GDM1 (cell line): ENCODE measurements at places on chromosomes 3 and 15.

DNA sequence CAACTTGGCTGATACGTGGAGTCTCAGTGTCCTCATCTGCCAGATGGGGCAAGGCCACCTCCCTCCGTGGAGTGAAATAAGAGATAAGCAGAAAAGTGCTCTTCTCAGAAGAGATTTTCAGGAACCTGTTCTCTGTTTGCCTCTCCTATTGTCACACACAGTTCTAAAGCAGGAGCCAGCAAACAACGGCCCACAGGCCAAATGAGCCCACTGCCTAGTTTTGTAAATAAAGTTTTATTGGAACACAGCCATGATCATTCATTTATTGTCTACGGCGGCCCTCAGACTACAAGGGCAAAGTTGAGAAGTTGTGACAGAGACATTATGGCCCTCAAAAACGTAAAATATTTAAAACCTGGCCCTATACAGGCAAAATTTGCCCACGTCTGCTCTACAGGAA is 256.8 kb upstream of the IGF1R start:
- DNase-seq = no peak

- no peak for DNase-seq
These were observed at the start of gene GABRB3 for GRCh38 chr15:26772154-26773066. TSS of gene GABRB3 (minus strand) at chr15:26773066.

GRCh38 chr3:138945709-138946662 is 951 bp downstream of the FOXL2 start:
- DNase-seq = no peak

- DNase-seq = no peak
These were observed 39.4 kb upstream of the IDH2 start for GRCh38 chr15:90141646-90142045.

DNA sequence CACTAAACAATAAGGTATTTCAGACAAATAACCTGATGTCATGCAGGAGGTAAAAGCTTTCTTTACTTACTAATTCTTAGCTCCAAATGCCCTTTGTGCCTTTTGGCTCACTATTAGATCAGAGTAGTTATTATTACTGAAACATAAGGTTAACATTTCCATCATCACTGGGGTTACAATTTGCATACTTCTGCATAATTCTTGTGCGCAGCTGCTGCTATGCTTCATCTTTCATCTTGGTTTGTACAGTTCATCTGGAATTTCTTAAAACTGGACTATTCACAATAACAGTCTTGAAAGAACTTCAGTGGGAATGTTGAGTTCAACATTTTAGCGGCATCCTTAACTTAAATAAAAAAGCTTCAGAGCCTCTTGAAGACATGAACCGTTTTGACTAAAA is 383.2 kb upstream of the ADAMTS9 start:
- DNase-seq = no peak

DNA sequence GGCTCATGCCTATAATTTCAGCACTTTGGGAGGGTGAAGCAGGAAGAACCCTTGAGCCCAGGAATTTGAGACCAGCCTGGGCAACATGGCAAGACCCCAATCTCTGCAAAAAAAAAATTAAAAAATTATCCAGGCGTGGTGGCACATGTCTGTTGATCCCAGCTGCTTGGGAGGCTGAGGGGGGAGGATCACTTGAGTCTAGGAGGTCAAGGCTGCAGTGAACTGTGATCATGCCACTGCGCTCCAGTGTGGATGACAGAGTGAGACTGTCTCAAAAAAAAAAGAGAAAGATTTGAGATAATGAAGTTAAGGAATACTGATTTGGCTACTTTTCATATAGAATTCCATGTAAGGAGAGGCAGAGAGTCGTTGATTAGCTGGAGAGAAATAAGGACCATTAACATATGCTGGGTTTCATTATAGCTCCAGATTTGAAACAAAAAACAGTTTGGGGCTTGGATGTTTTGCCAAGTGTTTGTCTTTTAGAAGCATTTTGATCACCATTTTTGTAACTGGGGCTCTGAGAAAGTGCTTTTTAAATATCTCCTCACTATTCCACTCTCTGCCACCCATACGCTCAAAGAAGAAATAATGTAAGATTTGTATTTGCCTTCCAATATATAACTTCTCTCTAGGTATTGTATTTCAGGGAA is 214.2 kb downstream of the FEZF2 start:
- no peak for DNase-seq

- DNase-seq = no peak
These were observed 612 bp downstream of the C3orf38 start for GRCh38 chr3:88150371-88150770.

DNA sequence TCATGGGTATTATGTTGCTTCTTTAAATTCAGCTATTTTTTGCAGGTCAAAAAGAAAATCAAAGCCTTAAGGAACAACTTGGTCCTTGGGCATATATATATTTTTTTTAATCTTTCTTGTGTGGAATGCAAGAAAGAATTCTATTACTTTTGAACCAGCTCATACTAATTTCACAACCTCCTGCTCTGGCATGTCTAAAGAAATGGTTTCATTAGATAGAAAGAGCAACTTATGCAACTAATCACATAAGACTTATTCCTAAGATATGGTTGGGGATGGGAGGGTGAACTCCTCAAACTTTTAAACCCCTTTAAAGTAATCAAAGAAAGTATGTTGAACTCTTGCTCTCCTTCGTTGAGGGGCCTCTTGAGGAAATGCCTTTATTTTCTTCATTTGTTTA is 114.9 kb downstream of the GMNC start:
- no peak for DNase-seq

DNA sequence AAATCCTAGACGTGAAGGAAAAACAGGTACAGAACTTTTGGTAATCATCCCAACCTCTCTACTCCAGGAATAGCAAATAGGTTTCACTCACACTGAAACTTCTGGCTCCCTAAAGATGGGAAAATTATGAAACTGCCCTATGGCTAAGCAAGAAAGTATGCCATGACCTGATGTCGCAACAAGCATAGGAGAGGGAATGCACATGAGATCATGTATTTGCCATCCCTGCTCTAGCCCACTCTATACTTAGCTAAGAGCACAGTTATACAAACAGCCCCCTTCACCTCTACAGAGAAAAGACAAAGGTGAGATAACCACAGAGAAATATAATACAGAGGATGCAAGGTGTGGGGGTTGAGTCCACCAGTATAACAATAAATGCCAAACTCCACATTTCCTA is 102.7 kb downstream of the TBC1D5 start:
- no peak for DNase-seq

- DNase-seq = no peak
These were observed 32.8 kb upstream of the MFSD1 start for GRCh38 chr3:158768881-158769543.

DNA sequence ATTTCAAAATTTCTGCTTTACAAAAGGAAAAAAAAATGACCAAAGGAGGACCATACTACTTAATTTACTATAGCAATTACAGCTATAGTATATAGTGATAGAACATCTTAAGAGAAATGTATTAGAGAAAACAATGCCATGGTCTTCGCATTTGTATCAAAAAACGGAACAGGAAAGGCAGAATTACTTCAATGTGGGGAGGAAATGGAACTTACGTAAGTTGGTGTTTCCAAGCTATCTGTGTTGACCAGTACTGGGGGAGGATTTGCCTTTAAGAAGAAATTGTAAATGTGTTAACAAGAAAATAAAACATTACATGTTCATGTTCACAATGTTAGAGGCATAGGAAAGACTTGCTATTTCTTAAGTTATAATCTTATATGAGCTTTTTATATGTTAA is 119.9 kb upstream of the MELTF start:
- no peak for DNase-seq

DNA sequence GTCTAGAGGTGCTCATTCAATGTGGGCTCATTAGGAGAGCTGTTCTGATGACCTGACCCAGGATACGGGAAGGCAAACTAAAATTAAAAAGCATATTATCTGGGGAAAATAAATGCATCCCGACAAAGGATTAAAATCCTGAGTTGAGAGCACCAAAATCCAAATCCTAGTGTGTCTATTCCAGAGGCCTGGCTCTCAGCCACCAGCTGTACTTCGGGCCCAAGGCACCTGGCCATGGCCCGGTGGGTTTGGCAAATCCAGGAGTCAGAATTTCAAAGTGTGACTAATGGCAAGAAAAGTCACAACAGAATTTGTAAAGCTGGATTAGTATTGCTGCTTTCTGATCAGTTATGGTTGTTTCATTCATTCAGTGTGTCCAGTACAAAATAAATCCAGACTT is 2.6 kb upstream of the LYSMD4 start:
- no peak for DNase-seq

GRCh38 chr15:62250186-62250585 is 85.1 kb upstream of the C2CD4B start:
- no peak for DNase-seq

DNA sequence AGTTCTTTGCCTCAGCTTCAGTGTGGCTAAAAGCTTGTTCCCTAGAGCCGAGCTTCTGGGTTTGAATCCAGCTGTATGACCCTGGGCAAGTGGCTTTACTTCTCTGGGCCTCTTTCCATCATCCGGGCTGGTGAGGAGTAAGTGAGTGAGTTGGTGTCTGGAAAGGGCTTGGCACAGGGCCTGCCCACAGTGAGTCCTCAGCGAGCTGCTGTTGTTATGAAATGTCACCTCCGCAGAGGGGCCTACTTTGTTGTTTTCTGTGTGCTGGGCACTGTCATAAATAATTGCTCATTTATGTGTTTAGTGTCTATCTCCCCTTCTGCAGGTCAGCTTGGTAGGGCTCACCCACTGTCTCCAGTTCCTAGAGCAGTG is 31.7 kb downstream of the SLC6A6 start:
- DNase-seq = no peak
